Esophagus squamous epithelium (tissue), 5 donors: ENCODE measurements at places on chromosomes 3 and 15.

DNA sequence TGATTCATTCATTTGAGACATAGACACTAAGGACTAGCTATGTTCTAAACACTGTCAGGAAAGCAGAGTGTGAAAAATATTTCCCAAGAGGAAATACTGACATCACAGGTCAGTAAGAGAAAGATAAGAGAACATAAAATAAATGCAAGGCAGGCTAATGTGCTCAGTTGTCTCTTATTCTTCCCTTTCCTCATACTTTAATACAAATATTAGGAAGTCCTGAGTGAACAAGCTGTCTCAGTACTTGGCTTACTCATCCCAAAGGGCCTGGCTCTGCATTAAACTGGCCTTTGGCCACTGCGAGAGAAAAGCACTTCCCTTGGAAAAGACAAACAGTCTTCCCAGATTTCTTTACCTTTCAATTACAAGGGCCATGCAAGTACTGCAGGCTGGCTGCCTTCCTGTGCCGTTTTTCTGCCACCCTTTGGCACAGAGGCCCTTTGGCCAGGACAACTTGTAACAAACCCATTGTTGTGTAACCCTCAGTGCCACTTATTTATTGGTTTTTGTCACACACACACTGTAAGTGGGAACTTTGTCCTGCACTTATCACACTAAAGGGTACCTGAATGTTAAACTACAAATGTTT lies 31.7 kb downstream of the EDC3 start:
- DNase-seq, result no peak

GRCh38 chr3:113812854-113813253 lies 25.7 kb upstream of the GRAMD1C start:
- no peak for DNase-seq

- DNase-seq, result no peak
Observed at GRCh38 chr3:45795882-45796765, at the start of gene SLC6A20. Gene SLC6A20 (minus strand): TSS chr3:45796536. CDS start chr3:45796419, 117 bp downstream.

- no peak for DNase-seq
Observed at GRCh38 chr3:17038900-17039553, 154.3 kb downstream of the PLCL2 start.

GRCh38 chr3:82000773-82001172 lies 239.3 kb upstream of the GBE1 start:
- DNase-seq, result no peak

- no peak for DNase-seq
Observed at GRCh38 chr3:46097691-46098241, 70.5 kb upstream of the XCR1 start.

DNA sequence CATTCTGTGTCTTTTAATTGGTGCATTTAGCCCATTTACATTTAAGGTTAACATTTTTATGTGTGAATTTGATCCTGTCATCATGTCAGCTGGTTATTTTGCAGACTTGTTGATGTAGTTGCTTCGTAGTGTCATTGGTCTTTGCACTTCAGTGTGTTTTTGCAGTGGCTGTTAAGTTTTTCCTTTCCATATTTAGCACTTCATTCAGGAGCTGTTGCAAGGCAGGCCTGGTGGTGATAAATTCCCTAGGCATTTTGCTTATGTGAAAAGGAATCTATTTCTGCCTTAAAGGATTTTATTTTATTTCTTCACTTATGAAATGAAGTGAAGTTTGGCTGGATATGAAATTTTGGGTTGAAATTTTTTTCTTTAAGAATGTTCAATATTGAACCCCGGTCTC lies 70.2 kb upstream of the CD96 start:
- DNase-seq, result no peak

- DNase-seq, result no peak
Observed at GRCh38 chr15:71789616-71790015, 20.7 kb upstream of the NR2E3 start.

- no peak for DNase-seq
Observed at GRCh38 chr15:88804257-88804656, 1.0 kb downstream of the ACAN start.

- no peak for DNase-seq
Observed at GRCh38 chr15:91694831-91695210, 158.7 kb upstream of the SLCO3A1 start.

DNA sequence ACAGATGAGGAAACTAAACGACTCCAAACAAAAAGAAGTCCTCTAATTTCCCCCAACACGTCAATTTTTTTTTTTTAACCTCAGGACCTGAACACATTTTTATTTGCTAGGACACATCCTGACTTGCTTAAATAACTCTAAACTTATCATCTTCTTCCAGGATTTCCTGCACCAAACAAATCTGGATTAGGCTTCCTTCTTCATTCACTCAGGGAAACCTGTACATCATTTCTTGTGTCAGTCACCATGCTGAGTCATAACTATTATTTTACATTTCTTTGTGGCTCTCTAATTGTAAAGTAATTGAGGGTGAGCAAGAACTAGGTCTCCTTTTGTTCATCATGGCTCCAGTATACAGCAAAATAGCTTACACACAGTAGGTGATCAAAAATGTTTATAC lies 433.4 kb upstream of the GBE1 start:
- DNase-seq, result no peak

DNA sequence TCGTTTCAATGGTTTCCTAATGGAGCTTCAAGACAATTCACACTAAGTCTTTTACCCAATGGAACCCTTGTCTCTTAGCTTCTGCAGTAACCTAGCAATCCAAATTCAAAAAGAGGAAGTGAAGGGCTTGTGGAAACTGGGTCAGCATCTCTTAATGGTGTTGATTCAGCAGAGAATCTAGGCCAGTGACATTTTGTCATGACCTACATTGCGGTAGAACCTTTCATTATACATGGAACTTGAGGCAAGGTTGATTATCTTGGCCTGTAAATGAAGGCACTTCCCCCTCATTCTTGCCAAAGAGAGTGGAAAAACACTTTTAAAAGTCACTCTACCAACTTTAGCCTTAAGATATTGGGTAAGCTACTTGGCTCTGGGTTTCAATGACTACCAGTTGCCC lies 42.8 kb downstream of the C2CD4B start:
- no peak for DNase-seq

DNA sequence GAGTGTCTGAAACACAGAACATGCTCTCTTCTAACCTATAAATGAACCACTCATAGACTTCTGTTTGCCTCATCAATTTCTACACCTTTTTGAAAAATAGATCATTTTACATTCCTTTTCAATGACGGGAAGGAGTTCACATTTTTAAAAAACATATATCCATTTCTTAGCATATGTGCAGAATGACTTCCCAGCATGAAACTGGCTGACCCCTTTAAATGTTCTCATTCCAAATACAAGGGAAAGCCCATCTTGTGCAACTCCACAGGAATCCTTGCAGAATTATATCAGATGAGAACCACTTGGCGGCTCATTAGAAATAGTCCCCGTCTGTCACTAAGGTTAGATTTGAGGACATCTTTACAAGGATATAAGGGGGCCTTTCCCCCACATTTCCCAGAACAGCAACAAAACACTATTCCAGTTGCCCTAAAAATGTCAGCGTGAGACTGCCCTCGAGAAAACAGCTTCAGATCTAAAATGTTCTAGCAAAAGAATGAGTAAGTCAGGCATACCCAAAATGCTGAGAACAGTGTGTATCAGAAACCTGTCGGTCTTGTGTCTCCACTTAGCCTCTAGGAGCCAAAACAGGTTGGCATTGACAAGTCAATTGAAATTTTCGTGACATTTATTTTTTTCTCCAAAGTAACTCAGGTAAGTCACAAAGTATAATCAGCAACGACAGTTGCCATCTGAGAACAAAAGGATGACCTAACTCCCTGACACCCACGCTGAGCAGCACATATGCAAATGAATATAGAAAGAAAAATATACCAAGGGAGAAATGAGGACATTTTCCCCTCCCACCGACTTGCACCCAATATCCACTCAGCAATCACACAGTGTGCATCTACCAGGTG lies 63.1 kb downstream of the FOXP1 start:
- no peak for DNase-seq
